Activated naive CD8-positive, alpha-beta T cell treated with anti-CD3 and anti-CD28 coated beads, Interleukin-2, amount 50 U/mL, for 24 hours (primary cell): ENCODE measurements at places on chromosomes 3 and 15.

DNA sequence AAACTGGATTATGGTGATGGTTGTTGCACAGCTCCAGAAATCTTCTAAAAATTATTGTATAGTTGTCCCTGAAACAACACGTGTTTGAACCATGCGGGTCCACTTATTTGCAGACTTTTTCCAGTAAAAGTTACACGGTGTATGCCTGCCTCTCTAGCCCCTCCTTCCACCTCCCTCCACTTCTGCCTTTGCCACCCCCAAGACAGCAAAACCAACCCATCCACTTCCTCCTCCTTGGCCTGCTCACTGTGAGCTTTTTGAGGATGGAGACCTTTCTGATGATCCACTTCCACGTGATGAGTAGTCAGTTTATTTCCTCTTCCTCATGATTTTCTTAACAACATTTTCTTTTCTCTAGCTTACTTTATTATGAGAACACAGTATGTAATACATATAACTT is 5.4 kb downstream of the CYFIP1 start:
- DNase-seq, result no peak

- no peak for DNase-seq
Measured at GRCh38 chr3:143170676-143171075, 51.1 kb downstream of the CHST2 start.

GRCh38 chr3:118543832-118544231 is 490.8 kb downstream of the IGSF11 start:
- DNase-seq, result no peak

GRCh38 chr3:188303286-188303799 is 149.4 kb downstream of the LPP start:
- DNase-seq, result no peak

DNA sequence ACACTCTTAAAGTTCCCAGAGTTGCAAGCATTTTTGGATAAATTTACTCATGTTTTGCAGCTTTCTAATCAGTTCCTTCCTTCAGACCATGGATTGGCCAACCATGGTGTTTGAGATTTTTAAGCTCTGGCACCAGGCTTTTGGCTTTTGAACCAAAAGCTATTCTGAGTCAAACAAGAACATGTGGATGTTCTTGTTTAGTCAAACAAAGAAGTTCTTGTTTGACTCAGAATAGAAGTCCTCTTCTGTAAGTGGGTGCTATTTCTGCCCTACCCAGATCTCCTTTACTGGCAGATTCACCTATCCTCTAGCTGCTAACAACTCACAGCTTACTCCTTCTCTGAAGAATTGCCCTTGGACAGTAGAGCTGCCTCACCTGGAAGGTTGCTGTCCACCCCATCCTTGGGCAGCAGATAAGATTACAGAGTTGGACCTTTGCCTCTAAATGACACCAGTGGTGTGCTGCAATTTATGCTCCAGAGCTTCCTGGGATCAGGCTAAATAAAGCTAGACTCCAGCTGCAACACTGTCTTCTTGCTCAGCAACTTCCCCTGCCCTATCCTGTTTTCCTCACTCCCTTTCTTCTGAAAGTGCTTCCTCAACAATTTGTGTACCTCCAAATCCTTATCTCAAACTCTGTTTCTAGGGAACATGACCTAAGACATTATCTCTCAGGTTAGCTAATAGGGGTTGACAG is 65.6 kb downstream of the COL6A6 start:
- DNase-seq, result no peak

DNA sequence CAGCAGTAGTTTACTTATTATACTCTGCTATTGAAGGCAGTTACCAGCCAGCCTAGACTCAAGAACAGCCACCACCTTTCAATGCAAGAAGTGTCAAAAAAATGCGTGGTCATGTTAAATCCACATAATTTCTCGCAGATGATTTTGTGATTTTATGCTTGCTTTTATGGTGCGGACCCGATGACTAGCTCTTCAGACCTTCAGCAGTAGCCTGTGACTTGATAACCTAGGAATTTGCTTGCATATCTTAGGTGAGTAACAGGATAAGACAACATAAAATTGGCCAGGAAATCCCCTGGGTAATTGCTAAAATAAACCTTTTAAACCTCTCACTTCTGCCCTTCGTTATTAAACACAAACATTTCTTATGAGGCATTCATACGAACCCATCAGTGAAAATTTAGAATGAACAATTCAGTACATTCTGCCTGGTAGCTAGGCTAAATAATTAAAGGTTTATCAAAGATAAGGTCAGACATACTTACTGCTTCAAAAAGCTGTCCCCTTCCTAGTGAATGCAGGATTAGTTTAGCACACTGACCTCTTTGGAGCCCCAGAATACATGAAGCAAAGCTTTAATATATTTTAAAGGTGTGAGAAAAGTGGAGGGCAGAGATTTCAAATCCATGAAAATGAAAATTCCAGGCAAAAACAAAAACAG is 798.8 kb downstream of the OTOL1 start:
- no peak for DNase-seq
